Neural crest cell (in vitro differentiated cells): ENCODE measurements at places on chromosomes 1 and 21.
A peak's percentile ranks its signal among the peaks of the same experiment; 100 is the strongest.

- peak; percentile 97 for DNase-seq
These were observed at the start of gene MRPS14 for GRCh38 chr1:175023043-175023921. MRPS14 (minus strand) TSS chr1:175023425; CDS start chr1:175023408, 17 bp downstream.

GRCh38 chr21:41611966-41612606 lies 104.1 kb upstream of the TMPRSS2 start:
- no peak for DNase-seq

DNA sequence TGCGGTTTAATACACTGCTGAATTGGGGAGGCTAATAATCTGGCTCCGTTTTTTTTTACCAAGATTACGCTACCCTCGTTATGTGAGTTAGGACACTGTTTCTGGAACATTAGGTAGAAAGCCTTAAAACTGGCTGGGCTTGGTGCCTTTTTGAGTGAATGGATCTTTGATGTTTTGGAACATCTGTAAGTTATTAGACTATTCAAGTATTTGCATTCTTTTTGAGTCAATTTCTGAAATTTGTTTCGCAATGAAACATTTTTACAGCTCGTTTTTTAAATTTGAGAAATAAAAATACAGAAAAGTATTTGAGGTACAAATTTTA lies 106.9 kb downstream of the LTN1 start:
- DNase-seq = no peak

GRCh38 chr21:37181059-37181458 lies 86.1 kb downstream of the VPS26C start:
- DNase-seq = no peak

DNA sequence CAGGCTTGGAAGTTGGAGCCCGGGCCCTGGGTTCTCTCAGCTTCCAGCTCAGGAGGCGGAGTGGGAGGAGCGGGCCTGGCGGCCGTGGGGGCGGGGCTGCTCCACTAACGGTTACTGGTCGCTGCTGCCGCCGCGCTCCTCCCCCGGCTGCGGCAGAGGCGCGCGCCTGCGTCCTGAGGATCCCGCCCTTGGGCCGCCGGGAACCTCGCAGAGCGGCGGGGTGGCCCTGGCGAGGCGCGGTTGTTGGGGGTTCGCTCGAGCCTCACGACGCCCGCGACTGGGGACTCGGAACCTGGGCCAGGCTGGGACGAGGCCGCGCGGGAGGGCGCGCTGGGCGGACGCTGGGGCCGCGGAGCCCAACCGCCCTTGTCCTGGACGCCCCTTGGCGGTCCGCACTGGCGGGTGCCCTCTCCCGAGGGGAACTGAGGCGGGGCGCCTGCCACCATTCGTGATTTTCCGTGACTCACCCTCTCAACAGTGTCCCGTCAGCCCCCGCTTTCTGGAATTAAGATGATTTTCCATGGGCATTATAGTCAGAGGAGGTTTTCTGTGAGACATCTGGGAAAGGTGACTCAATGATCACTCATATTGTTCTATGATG lies 34.1 kb downstream of the OR2G3 start:
- peak; percentile 69 for DNase-seq

DNA sequence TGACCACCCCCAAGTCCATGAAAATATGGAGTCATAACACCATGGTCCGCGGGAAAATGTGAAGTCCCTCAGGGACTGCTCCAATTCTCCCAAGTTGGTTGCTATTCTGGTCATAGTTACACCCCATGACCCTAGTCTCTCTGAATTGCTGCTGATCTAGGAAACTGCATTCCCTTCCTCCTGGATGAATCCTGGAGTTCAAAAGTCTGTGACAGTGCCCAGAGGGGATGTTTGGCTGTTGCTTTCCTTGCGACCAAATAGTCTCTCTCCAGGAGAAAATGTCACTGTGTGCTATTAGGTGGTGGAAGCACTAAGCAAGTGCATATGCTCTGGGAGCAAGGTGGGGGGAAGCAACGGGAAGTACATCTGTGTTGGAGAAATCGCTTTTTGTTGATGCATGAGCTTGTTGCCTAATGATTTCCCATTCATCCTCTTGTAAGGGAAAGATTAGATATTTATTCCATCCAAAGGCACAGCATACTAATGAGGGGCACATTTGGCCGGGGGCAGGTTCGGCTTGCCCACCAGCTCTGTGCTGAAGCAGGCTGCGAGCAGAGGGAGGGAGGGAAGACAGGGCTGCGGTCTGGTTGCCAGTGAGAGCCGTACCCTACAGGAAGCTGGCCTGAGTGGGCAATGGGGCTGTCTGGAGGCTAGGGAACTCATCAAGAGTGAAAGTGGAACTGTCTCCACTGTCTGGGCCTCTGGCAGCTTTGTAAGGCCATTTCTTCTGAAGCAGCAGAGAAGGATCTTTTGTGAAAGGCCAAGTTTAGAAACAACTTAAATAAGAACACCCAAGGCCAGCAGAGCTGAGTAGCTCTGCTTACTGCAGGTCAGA lies 27.2 kb downstream of the SYT6 start:
- no peak for DNase-seq
